ENCODE measurements at places on chromosomes 6 and 20.

DNA sequence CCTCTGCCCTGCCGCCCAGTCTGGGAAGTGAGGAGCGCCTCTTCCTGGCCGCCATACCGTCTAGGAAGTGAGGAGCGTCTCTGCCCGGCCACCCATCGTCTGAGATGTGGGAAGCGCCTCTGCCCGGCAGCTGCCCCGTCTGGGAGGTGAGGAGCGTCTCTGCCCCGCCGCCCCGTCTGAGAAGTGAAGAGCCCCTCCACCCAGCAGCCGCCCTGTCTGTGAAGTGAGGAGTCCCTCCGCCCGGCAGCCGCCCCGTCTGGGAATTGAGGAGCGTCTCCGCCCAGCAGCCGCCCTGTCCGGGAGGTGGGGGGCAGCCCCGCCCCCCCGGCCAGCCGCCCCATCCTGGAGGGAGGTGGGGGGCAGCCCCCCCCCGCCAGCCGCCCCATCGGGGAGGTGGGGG, 27.8 kb downstream of the SNHG17 start:
- no peak for DNase-seq

DNA sequence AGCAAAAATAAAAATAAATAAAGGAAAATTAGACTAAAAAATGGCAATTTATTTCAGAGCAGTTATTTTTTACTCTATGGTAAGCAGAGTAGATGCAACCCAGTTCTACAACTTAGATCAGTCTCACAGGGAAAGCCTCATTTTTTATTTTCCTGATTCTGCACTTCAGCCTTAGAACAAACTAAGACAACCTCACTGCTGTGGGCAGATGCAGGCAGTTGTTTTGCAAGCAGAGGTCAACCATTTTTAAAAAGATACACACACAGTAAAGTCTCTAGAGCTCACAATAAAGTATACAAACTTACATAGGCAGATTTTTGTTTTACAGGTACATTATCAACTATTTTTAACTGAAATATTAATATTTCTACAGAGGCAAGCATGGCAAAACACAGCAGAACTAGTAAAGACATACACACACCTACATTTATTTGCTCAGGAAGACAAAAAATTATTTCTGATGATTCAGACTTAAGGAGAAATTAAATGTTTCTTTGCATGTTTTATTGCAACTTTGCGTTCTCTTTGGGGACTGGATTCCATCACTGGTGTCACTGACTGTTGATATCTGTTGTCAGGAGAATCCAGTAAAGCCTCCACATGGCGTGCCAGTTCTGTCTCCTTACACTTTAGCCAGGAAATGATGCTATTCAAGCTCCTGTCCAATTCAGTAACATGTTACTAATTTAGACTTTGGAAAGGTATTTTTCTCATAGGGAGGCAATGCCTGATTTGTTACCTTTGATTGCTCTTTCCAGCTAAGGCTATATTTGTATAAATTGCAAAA, 102.7 kb downstream of the TRDN start:
- no peak for DNase-seq

GRCh38 chr20:19453410-19453809, 241.0 kb downstream of the SLC24A3 start:
- DNase-seq, result no peak

DNA sequence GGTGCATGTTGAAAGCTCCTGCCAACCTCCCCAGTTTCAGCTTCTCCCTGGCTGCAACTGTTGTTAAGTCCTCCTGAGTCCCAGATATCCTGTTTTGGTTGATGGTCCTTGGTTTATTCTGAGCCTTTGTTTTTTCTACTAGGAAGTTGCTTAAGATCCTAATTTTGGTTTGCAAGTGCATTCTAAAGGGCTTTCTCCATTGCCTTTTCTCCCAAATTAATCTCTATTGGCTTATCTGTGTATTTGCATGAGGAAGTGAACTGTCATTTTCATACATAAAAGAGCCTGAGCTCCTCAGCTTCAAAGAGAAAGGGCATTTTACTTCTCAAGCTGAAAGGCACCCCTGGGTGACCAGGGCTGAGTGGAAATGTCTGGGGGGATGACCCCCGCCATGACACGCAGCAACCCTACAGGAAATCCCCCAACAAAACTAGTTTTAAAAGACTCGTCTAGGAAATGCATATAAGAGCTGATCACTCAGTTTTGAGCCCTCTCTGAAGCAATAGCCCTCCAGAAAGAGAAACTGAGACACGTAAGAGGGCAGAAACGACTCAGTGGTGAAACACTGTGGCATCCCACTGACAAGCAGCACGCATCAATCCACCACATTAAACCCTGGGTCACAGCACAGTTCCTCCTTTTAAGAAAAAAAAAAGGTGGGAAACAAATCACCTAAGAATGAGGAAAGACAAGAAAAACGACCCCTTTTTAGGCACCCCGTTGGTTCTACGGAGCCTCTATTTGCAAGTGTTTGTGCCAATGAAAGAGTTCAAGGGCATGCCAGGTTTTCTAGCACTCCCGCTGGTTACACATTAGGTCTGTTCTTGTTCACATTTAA, 140.9 kb downstream of the THBS2 start:
- DNase-seq, result no peak

DNA sequence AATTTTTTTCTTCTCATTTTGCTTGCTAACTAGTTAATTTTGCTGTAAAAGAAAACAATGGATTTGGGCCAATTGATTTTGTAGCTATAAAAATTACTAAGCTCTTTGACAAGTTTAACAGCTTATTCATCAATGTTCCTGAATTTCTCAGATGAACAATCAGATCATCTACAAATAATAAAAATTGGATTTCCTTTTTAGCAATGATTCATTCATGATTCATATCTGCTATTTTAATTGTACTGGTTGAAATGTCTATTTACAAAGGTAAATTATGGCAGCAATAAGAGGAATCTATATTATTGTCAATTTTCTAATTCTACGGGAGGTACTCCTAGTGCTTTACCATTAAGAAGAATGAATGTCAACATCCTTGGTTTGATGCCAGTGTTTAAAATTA, 178.8 kb upstream of the BTBD3 start:
- DNase-seq, result no peak

DNA sequence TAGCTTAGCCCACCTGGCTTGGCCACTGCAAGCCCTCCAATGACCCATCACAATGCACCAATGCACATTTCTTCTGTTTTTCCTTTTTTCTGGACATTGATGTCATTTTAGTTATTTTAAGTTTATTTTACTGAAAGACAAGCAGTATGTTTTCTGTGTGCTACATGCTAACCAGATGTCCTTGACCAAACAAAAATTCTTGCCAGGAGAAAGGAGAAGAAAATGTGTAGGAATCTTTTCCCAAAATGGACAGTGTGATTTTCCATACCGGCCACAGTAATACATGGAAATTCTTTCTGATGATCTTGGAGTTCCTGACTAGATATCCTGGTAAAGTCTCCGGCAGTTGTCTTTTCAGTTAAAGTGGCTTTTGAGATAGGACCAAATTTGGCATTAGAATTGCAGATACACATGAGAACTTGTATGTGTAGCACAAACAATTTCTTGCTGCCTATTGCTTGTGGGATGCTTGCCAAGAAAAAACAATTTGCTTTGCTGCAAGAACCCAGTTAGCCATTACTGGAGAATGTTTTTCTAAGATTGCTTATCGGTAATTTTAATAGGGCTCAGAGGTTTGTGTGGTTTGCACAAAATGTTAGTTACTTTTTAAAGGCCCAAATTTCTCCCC, 696.5 kb upstream of the CITED2 start:
- no peak for DNase-seq

- DNase-seq, result no peak
These were observed 14.1 kb downstream of the FKBP5 start for GRCh38 chr6:35674594-35674993.

- no peak for DNase-seq
These were observed 68.0 kb downstream of the OTOR start for GRCh38 chr20:16816192-16816591.

Data from stimulated activated CD8-positive, alpha-beta memory T cell treated with anti-CD3 and anti-CD28 coated beads, Interleukin-15, amount 100 ng/mL, for 4 hours (primary cell).